ENCODE measurements at places on chromosomes 2 and 18.

DNA sequence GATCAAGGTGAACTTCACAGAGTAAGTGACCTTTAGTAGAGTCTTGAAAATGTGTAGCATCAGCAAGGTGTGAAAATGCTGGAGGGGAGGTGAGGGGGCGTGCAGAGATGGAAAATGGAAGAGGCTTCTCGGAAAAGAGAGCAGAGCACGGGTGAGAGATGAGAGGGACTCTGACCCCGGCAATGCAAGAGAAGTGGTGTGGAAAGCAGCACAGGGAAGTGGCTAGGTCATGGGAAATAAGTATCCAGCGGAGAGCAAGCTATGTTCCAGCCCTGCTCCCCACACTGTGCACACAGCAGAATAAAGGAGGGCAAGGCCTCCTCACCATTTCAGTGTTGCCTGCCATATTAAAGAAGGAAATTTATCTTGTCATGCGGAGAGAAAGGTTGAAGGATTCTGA is 241.7 kb upstream of the DOK6 start:
- DNase-seq: no peak

- DNase-seq: no peak
Measured at GRCh38 chr18:8349608-8350323, 259.5 kb upstream of the RAB12 start.

DNA sequence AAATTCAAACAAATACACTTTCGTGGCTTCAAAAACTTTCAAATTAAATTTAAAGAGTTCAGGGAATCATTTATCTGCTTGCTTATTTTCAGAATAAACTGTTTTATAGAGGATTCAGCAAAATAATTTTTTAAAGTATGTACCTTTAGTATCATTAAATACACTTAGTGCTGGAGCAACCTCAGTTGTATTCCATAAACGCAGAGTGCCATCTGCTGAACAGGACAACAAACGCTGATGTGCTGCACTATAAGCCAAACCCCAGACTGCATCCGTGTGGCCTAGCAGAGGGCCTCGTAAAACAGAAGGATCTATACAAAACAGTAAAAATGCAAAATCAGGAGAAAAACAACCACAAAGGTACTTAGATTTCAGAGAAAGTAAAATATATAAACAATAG is 108.6 kb downstream of the STRN start:
- DNase-seq: no peak

GRCh38 chr2:35963357-35963756 is 392.2 kb upstream of the CRIM1 start:
- DNase-seq: no peak

DNA sequence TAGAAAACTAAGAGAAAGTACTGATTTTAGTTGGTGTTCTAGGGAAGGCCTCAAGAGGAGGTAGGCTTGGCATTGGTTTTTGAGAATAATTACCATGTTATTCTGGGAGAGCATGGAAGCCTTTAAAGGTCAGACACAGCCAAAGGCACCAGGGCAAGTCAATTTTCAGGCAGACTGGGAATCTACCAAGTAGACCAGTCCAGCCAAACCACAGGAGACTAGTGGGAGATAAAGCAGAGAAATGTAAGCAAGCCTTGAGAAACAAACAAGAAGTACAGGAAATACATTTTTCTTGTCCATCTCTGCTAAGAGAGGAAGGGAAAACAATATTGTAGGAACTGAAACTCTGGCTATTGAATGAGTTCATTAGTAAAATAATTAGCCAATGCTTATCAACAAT is 5.5 kb upstream of the CCDC68 start:
- DNase-seq: no peak

GRCh38 chr2:157839162-157839801 is 36.8 kb downstream of the ACVR1 start:
- peak; percentile 20 for DNase-seq

DNA sequence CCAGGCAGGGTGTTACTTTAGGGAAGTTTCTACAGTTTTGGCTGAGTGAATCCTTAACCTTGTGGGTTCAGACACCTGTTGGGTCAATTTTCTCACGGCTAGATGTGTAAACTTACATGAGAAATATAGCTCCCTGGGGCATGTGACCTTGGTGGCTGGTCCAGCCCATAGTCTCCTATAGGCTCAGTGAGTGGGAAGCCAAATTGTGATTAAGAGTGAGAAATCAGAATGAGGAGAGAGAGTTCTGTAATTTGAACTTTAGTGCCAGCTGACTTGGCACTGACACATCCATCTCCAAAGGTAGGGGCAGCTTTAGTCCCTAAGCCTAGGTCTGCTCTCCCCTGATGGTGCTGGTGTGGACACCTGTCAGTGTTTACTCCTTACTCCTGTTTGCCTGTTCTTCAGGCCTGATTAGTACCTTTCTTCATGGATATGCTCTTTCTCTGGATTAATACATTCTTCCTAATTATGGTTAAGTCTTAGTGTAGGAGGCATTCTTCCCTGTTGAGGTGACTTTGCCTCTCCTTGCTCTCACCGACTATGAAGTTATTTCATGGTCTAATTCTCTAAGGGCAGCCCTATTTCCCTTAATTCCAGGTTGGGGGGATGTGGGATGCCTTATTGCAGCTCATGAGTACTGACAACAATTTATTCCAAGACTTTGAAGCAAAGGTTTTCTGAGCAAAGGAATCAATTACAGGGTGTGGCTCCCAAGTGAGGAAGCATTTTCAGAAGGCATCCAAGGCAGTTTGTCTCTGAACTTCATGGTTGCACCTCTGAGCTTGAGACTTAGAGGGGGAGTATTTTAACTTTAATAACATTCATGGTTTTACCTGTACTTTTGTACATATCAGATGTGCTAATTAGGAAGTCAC is 177.3 kb downstream of the DYSF start:
- no peak for DNase-seq

- DNase-seq: no peak
Measured at GRCh38 chr18:45103319-45104048, 422.8 kb downstream of the SETBP1 start.

DNA sequence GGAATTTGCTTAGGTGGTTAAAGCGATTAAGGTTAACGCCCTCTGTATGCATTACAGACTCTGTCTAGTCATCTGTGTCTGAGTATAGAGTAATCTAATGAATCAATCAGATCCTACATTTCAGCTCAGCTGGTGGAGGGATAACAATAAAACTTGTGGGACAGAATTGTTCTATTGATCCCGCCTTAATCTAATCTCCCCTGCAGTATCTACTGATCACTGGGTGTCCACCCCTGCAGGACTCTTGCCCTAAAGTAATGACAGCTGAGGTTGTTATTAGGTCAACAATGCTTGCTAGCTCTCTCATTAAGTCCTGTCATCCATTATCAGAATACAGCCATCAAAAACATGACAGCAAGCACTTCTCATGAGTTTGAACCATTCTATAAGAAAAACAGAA is 462.6 kb upstream of the TMEFF2 start:
- no peak for DNase-seq

DNA sequence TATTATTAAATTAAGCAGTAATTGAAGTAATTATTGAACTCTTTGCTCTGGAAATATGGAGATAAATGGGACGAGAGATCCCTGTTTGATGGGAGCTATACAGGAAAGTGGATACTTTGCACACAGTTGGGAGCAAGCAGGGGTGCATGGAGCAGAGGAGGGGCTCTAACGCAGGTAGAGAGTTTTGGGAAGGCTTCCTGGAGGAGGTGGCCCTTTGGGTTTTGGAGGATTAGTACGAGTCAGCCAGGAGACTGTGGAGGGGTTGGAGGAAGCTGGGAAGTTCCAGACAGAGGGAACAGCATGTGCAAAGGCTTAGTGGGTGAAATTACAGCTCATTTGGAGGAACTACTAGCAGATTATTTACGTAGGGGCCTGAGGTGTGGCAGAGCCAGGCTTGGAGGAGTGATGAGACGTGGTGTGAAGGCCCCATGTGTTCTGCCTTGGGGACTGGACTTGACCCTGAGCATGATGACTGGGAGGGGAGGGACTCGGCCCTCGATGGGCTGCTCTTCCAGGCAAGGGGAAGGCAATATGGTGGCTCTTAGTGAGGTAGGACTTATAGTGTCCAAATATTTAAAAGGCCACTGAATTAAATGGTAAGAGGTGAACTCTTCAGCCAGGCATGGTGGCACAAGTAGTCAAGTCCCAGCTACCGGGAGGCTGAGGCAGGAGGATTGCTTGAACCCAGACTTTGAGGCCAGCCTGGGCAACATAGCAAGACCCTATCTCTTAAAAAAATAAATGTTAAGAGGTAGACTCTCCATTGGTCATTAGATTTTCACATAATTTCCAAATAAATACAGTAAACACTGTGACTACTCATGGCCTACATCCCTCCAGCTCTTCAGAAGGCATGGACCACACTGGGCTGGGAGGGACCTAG is 30.2 kb downstream of the GREB1 start:
- no peak for DNase-seq

- DNase-seq: no peak
Measured at GRCh38 chr18:49025426-49025766, 74.6 kb upstream of the SMAD7 start.

DNA sequence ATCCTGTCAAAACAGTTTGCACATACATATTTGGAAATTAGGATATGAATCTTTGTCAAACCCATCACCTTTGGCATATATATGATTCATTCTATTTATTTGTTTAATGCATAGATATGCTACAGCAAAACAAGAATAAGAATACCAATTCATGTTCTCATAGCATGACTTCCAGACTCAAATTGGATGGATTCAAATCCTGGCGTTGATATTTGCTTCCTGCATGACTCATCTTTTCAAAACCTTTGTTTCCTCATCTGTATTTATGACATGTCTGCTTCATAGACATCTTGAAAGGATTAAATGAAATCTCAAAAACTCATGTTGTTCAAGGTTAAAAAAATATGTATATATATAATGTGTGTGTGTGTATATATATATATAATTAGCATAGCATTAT is 261.3 kb downstream of the MBD5 start:
- no peak for DNase-seq

DNA sequence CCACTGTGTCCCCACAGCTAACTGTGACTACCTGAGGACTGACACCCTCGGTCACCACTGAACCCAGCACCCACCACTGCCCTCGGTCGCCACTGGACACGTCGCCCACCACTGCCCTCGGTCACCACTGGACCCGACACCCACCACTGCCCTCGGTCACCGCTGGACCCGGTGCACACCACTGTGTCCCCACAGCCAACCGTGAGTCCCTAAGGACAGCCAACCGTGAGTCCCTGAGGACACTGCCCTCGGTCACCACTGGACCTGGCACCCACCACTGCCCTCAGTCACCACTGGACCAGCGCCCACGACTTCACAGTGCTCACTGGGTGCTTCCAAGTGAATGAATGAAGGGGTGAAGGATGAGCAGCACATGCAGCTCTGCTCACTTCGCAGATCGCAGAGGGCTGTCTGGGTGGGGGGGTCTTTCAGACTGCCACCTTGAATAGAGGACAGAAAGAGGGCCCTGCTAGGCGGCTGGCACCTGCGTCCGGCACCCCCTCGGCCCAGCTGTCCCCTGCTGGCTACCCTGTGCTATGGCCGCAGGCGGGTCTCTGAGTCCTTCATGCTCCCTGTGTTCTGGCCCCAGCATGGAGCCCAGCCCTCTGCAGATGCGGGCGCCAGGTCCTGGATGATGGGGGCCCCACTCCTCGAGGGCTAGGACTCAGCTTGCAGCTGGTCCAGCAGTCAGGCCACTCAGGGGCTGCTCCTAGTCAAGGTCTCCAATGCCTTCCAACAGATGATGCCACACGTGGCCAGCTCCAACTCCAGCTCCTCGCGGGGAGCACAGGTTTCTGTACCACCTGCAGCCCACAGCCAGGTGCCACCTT is 51.4 kb upstream of the GPC1 start:
- DNase-seq: no peak

- no peak for DNase-seq
Measured at GRCh38 chr2:224405412-224405811, 3.5 kb upstream of the FAM124B start.

DNA sequence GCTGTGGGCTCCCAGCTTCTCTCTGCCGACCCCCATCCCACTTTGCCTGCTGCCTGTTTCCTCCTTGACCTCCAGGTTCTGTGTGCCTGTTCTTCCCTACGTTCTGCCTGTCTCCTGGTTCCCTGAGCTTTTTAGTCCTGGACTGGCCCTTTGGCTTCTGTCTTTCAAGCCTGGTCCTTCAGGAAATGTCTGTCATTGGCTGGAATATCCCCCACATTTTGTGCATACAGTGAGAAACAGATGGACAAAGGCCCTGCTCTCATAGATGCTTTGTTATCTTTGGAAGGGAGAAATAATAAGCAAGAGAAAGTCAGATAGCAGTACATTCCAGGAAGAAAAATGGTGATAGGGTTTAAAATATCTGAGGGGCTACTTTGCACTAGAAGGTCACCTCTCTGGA is 5.7 kb downstream of the MGAT5 start:
- DNase-seq: no peak

DNA sequence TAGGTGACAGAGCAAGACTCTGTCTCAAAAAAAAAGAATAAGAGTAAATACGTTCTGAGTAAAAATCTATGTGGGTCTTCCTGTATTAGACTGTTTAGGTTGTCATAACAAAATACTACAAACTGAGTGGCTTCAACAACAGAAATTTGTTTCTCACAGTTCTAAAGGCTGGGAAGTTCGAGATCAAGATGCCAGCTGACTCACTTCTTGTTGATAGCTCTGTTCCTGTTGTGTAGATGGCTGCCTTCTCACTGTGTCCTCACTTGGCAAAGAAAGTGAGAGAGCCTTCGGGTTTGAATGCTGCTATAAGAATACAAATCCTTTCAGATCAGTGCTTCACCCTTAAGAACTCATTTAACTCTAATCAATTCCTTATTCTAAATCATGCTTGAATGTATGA is 430.0 kb upstream of the VWC2L start:
- no peak for DNase-seq

GRCh38 chr18:77077941-77078689 is 54.5 kb downstream of the MBP start:
- no peak for DNase-seq

GRCh38 chr2:46847726-46848412 is 67.7 kb downstream of the MCFD2 start:
- no peak for DNase-seq

GRCh38 chr2:124267794-124268193 is 242.7 kb downstream of the CNTNAP5 start:
- no peak for DNase-seq

DNA sequence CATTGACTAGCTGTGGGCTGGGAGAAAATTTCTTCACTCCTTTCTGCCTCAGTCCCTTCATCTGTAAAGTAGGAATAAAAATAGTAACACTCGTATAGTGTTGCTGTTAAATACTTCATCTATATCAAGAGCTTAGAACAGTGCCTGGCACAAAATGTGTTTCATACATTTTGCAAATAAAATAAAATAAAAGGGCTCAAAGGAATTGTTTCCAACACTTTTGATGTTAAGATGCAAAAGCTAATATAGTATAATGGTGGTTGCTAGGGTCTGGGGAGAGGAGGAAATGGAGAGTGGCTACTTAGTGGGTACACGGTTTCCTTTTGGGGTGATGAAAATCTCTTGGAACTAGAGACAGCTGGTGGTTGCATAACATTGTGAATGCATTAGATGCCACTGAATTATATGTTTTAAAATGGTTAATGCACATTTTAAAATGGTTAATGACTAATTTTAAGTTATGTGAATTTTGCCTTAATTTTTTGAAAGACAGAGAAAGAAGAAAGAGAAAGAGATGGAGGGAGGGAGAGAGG is 542.1 kb upstream of the ID2 start:
- no peak for DNase-seq

- DNase-seq: no peak
Measured at GRCh38 chr2:33903215-33903614, 304.1 kb upstream of the FAM98A start.

GRCh38 chr2:238438856-238439849 is 12.4 kb downstream of the ASB1 start:
- no peak for DNase-seq

GRCh38 chr2:237980087-237980486 is 13.3 kb downstream of the UBE2F start:
- DNase-seq: no peak

- no peak for DNase-seq
Measured at GRCh38 chr2:177712462-177712861, 319.9 kb downstream of the AGPS start.

- no peak for DNase-seq
Measured at GRCh38 chr2:239666855-239667376, 266.1 kb upstream of the HDAC4 start.

All from progenitor cell of endocrine pancreas (in vitro differentiated cells).